ENCODE measurements at places on chromosomes 4 and X. TPM values are rescaled to one million over a fixed set of nuclear protein-coding genes. Genes with fewer than 3 reads are reported as not detected.

- H3K4me1 ChIP-seq: no peaks in the 10 kb centered on the region
- H3K27me3 ChIP-seq: no peaks in the 10 kb centered on the region
- peak overlapping the region; percentile 58 for H3K27ac ChIP-seq
- H3K4me3 ChIP-seq: no peak overlapping the region
- H3K36me3 ChIP-seq: no peaks in the 10 kb centered on the region
Observed at GRCh38 chr4:184534511-184535391, 60.4 kb upstream of the IRF2 start.

DNA sequence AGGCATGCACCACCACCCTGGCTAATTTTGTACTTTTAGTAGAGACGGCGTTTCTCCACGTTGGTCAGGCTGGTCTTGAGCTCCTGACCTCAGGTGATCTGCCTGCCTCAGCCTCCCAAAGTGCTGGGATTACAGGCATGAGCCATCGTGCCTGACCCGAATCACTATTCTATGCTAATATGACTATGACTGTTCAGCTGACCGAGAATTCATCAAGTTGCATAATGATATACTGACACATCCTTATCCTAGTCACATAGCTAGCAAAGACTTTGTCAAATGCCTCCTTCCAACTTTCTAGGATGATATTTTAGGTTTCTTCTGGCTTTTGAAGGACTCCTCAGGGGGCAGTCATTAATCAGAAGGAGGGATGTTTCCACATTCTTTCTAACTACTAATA lies 4.8 kb upstream of the GPM6B start:
- peaks cover 37% of the 10 kb centered on the region for H3K27me3 ChIP-seq
- H3K4me3 ChIP-seq: no peak overlapping the region
- H3K36me3 ChIP-seq: no peaks in the 10 kb centered on the region
- H3K27ac ChIP-seq: no peak overlapping the region
- DNase-seq: no peak
- no peaks in the 10 kb centered on the region for H3K4me1 ChIP-seq

TMEM150C gene
- 23.6 TPM for polyA plus RNA-seq

DNA sequence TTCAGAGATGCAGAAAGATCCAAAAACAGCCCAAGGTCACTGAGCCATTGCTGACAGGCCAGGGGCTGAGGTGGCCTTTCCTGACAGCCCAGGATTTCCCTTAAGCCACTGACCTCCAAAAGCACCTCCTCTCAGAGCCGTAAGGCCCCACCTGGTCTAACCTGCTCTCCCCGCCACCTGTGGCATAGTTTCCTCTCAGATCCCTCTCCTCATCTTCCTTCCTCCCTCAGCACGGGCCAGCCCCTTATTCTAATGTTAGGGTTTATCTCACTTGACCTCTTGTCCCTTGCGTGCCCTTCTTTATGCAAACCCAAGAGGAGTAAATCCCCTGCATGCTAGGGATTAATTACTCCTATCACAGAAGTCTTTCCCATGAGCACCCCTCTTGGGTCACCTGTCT lies 113.0 kb downstream of the RBM47 start:
- no peak overlapping the region for H3K27ac ChIP-seq
- H3K36me3 ChIP-seq: no peaks in the 10 kb centered on the region

DNASE1L1 gene
- polyA plus RNA-seq: 9.9 TPM

TMEM185A gene
- 45.6 TPM for polyA plus RNA-seq

CFAP47 gene
- polyA plus RNA-seq: 3.0 TPM

- no peaks in the 10 kb centered on the region for H3K36me3 ChIP-seq
- no peak for DNase-seq
- no peak overlapping the region for H3K27ac ChIP-seq
- peaks cover 54% of the 10 kb centered on the region for H3K27me3 ChIP-seq
- H3K4me3 ChIP-seq: no peak overlapping the region
- H3K4me1 ChIP-seq: peaks cover 17% of the 10 kb centered on the region
Observed at GRCh38 chr4:1465173-1466033, 59.2 kb upstream of the NKX1-1 start.

HSFX2 gene
- polyA plus RNA-seq: 2.4 TPM

DNA sequence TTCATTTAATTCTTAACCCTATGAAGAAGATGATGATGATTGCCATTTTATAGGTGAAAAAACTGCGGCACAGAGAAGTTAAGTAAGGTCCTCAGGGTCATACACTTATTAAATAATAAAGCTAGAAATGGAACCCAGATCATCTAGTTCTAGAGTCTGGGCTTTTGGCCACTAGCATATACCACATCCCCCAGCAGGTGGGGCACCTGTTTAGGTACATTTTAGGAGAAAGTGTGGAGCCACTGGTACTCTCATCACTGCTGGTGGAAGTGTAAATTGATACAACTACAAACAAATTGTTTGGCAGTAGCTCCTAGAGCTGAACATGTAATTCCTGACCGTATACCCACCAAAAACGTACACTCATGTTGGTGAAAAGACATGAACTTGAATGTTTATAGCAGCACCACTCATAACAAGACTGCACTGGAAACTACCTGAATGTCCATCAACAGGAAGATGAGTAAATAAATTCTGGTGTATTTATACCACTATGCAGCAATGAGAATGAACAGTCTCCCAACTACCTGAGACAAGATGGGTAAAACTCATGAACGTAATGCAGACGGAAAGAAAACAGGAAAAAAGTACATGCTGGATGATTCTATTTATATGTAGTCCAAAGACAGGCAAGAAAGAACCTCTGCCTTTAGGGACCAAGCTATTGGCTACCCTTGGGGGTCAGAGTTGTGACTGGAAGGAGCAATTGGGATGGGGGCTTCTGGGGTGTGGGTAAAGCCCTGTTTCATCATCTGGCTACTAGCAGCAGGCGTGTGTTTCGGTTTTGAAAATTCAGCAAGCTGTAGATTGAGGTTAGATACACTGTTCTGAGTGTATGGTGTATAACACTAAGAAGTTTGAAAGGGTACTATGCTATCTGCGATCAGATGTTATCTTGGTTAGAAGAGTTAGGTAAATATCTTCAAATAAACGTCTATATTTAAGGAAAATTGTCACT lies 72.3 kb upstream of the ADGRG2 start:
- no peak for DNase-seq
- H3K4me3 ChIP-seq: no peak overlapping the region
- H3K4me1 ChIP-seq: no peaks in the 10 kb centered on the region
- H3K27me3 ChIP-seq: no peaks in the 10 kb centered on the region
- H3K36me3 ChIP-seq: no peaks in the 10 kb centered on the region

CDKL2 gene
- polyA plus RNA-seq: 14.3 TPM

DNA sequence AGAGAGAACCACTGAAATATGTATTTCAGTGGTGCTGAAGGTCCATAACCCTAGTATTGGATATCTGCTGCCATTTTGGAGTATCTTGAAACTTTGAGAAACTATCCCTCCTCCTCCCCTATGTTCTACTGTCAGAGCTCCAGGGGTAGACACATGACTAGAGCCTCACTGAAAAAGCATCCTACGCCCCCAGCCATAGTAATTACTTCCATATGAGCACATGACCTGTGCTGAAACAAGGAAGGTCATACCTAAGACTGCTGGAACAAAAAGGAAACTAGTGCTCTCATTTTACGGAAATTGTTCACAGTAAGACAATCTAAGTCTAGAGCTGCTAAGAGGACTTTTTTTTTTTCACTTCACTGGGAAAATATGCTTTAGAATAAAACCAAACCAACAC lies 42.0 kb upstream of the MAPK10 start:
- DNase-seq: no peak
- no peak overlapping the region for H3K27ac ChIP-seq
- H3K27me3 ChIP-seq: no peaks in the 10 kb centered on the region
- H3K36me3 ChIP-seq: no peaks in the 10 kb centered on the region

DNA sequence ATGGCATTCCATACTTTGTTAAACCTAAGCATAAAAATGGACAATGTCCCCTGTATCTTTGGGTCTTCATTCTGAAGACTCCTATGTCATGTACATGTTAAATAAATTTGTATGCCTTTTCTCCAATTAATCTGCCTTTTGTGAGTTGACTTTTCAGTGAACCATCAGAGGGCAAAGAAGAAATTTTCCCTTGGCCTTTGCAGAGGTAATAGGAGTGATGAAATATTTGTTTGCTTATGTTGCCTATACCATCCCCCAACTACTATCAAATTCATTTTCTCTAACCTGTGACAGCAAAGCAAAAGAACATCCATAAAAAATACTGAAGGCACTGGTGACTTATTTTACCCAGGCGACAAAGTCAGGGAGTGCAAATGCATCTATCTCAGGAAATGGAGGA lies 18.2 kb downstream of the NAAA start:
- peaks cover 7% of the 10 kb centered on the region for H3K36me3 ChIP-seq
- no peak for DNase-seq
- no peak overlapping the region for H3K4me3 ChIP-seq
- H3K27ac ChIP-seq: no peak overlapping the region
- no peaks in the 10 kb centered on the region for H3K27me3 ChIP-seq

CCNA2 gene
- 17.9 TPM for polyA plus RNA-seq

- no peak overlapping the region for H3K4me3 ChIP-seq
- no peaks in the 10 kb centered on the region for H3K27me3 ChIP-seq
- peak overlapping the region; percentile 90 for H3K27ac ChIP-seq
- peaks cover 16% of the 10 kb centered on the region for H3K4me1 ChIP-seq
Observed at GRCh38 chr4:38132107-38132673, 172.0 kb downstream of the PTTG2 start.

ANKRD50 gene
- 22.2 TPM for polyA plus RNA-seq

DNA sequence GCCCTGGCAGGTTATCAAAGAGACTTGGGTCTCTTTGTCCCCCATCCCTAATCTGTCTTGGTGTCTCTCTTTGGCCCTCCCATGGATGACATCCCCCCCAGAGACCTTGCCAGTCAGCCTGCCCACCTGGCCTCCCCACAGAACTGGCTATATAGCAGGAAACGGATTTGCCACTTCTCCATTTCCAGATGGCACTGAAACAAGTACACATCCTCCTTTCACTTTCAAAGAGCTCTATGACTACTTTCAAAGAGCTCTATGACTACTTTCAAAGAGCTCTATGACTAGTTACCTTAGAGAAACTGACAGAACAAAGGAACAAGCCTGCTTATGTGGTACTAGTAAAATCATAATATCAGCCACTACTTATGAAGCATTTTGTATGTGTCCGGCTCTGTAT lies 175.3 kb downstream of the MAML3 start:
- no peaks in the 10 kb centered on the region for H3K27me3 ChIP-seq
- no peak overlapping the region for H3K27ac ChIP-seq
- no peak for DNase-seq
- no peaks in the 10 kb centered on the region for H3K36me3 ChIP-seq
- H3K4me3 ChIP-seq: no peak overlapping the region
- H3K4me1 ChIP-seq: no peaks in the 10 kb centered on the region

- H3K4me3 ChIP-seq: no peak overlapping the region
- peaks cover 41% of the 10 kb centered on the region for H3K4me1 ChIP-seq
- H3K27ac ChIP-seq: no peak overlapping the region
- H3K27me3 ChIP-seq: peaks cover 94% of the 10 kb centered on the region
- no peak for DNase-seq
Observed at GRCh38 chr4:185020863-185021761, 2.8 kb downstream of the HELT start.

SOWAHD gene
- polyA plus RNA-seq: 1.7 TPM

SPANXN4 gene
- polyA plus RNA-seq: not detected

EMCN gene
- 13.9 TPM for polyA plus RNA-seq

- peaks cover 3% of the 10 kb centered on the region for H3K27me3 ChIP-seq
- no peak for DNase-seq
- no peaks in the 10 kb centered on the region for H3K4me1 ChIP-seq
- no peak overlapping the region for H3K4me3 ChIP-seq
Observed at GRCh38 chrX:11704725-11705495, 39.2 kb upstream of the ARHGAP6 start.

DNA sequence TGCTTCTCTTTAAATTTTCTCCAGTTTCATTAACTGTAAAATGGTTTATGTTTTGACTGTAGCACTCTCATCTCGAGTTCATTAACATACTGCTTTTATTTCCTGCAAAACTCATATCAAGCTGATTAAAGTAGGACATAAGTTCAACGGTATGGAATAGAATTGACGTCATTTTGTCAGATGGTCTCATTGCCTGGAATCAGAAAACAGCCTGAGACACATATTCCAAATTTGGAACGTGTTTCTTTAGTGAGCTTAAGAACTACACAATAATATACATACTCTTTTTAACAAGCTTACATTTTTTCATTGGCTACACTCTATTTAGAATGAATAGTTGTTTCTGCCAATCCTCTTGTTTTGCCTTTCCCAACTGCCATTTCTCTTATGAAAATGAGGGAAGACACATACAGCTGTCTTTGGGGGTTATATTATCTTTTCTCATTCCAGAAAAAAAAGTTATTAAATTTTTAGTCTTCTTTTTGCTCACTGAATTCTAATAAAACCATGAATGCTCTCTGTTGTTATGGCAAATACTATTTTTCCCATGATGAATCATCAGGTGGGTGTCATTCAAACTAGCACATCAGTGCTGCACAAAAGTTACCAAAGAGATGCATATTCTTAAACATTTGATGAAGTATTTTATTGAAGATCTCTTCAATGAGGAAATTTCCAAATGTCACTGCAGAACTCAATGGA lies 162.8 kb downstream of the GABRB1 start:
- H3K27me3 ChIP-seq: no peaks in the 10 kb centered on the region
- H3K27ac ChIP-seq: no peak overlapping the region
- DNase-seq: peak; percentile 76
- no peaks in the 10 kb centered on the region for H3K4me1 ChIP-seq
- H3K36me3 ChIP-seq: no peaks in the 10 kb centered on the region

DNA sequence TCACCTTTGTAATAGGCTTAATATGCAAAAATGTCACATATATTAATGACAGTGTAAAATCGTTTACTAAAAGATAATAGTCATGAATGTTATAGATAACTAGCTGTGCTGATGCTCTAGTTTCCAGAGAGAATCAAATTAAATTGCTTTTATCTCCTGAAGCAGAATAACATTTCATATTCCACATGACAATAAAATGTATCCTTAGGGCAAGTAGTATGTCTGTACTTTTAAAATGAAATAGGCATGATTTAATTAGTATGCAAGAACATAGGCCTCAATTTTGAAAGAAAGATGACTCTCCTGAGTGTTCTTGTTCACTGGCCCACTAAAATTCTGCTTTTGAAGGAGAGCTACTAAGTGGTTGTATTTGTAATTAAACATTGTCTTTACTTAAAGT lies 1027.0 kb downstream of the ARAP2 start:
- H3K36me3 ChIP-seq: no peaks in the 10 kb centered on the region
- no peak overlapping the region for H3K27ac ChIP-seq
- H3K27me3 ChIP-seq: no peaks in the 10 kb centered on the region
